ENCODE measurements at places on chromosomes 16 and 17.
A peak's percentile ranks its signal among the peaks of the same experiment; 100 is the strongest.

- no peak for DNase-seq
These were observed 207.5 kb downstream of the CDH13 start for GRCh38 chr16:82834151-82834815.

DNA sequence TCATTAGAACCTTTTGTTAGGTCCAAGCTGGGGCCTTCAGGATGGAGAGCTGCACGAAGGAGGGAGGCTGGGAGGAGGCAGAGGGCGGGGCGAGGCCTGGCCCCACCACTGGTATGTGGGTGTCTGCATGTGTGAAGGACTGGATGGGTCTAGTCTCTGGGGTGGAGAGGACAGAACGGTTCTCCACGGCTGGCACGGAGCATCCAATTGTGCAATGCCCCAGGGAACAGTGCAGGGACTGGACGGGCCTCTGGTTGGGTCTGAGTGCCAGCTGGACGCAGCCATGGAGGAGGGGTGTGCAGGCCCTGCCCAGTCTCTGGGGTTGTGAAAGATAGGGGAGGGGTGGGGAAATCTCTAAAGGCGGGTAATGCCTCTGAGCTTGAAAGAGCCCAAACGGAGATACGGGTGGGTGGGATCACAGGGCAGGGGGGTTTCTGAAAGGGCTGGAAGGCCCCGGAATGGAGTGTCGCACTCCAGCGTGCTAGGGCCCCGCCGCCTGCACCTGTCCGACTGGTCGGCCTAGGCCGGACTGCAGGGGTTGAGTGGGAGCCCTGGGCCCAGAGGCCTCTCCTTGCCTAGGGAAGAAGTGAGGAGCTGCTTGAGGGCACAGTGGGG is 1.6 kb downstream of the PPL start:
- peak; percentile 98 for DNase-seq

DNA sequence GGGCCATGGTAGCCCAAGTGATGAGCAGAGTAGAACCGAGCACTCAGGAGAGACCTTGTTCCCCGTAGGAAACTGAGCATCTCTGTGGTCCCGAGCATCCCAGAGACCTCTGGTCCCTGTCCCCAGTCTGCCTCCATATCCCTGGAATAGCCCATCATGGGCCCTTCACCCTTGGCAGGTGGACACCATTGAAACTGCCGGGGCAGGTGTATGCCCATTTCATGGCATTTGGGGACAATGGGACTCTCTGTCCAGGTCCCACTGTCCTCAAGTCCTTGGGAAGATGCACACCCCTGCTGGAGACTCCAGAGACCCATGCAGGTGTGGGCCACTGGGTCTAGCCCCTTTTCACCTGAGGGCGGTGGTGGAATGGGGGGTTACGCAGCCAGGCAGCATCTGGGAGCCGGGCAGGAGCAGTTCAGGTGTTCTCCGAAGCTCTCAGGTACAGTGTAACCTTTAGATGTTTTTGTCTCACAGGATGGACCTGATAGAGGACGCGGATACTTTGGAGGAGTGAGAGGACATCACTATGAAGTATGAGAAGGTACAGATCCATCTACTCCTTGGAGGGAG is 75.9 kb downstream of the GOSR1 start:
- no peak for DNase-seq

GRCh38 chr16:79066561-79066960 is 534.0 kb downstream of the MAF start:
- DNase-seq: no peak

DNA sequence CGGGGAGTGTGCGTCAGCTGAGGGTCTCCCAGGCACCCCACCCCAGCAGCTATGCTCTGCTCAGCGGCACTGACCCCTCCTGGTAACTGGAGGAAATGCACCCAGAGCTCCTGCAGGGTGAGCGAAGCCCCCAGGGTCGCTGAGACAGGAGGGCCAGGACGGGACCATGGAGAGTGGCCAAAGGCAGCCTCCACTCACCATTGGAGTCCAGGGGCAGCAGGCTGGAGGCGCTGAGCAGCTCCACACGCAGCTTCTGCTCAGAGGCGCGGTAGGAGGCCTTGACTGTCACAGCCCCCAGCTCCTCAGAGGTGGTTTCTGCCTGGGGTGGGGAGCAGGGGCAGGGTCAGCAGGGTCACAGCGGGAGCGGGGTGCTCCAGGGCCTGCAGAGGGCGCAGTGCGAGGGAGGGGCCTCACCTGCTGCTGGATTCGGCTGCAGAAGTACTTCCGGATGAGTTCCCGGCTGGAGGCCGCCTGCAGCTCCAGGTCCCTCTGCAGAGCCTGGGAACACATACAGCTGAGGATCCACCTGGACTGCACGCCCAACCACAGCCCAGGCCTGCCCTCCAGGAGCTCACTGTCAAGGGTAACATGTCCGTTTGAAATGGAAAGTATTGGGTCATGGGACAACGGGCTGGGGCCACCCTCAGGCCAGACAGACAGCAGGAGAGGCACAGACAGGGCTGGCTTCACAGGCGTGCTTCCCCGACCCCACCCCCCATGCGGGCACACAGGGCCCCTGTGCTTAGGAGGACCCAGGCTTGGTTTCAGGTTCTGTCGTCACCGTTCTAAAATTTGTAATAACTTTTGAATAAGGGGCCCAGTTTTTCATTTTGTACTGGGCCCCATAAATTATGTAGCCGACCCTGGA is 13.8 kb downstream of the UNC13D start:
- no peak for DNase-seq

GRCh38 chr16:67430504-67430976 is 381 bp upstream of the HSD11B2 start:
- DNase-seq: no peak

DNA sequence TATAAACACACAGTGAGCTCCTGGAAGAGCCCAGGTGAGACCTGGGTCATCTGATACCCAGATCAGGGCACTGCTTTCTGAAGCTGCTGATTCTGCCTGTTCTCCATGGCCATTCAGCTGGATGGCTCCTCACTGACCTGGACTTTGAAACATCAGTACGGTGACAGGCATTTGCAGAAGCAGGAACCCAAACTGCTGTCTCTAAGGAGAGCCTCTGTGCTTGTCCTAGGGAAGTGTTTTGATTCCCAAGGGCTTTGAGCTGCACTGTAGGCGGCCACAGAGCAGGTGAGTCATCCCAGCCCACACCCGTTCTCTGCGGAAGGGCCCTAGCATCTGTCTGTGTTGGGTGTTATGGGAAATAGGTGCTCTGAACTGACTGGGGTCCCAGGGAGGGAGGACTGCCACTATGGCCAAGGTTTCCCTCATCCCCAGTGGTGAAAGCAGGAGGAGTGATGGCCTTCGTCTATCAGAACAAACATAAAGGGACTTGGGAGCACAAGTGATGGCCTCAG is 60.7 kb upstream of the ADCY9 start:
- DNase-seq: peak; percentile 18

DNA sequence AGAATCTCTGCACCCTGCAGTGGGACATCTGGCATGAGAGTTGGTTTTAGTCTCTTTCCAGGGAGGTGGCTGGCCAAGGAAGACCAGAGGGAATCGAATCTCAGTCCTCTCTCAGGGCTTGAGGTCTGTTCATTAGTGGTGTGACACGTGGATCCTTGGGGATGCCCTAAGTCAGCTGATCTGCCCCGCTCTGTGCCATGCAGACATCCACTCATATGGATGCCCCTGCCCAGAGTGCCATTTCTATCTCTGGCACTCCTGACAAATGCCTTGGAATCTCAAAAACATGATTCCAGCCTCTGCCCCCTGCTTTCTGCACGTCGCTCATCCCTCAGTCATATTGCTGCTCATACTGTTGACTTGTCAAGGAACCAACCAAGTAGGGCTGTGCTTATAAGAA is 38.8 kb downstream of the WSCD1 start:
- no peak for DNase-seq

DNA sequence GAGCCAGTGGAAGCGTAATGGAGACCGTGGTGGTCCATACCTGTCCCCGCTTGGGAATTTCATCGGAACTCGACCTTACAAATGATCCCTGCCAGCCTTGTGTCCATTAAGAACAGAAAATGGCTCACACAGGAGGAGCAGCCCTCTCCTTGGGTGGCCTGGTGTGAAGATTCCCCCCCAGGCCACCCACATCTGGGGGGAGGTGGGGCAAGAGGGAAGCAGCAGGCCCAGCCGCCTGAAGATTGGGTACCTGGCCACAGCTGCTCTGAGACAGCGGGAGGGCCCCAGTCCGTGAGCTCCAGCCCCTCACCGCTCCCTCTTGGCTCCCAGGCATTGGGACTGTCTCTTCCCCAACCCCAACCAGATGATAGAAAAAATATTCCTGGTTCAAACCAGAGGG is 277.8 kb upstream of the FOXF1 start:
- DNase-seq: peak; percentile 34

DNA sequence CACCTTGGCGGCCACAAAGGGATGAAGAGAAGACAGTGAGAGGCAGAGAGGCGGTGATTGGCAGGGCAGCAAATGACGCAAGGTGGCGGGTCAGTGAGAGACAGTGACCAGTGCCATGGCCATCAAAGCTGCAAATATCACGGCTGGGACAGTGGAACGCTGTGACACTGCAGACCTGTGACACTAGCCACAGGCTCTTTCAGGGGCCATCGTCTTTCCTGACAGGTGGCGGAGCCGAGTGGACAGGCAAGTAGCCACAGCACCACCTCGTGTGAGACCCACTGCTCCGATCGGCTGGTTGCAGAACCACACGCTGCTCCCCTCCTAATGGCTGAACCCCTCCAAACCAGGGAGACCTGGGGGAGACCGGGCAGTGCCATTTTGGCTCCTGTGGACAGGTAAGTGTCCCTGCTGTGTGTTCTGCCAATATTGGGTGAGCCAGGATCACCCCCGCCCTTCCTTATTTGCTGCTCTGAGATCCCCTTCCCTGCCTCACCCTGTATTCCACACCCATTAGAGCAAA is 7.9 kb upstream of the ZNF778 start:
- no peak for DNase-seq

DNA sequence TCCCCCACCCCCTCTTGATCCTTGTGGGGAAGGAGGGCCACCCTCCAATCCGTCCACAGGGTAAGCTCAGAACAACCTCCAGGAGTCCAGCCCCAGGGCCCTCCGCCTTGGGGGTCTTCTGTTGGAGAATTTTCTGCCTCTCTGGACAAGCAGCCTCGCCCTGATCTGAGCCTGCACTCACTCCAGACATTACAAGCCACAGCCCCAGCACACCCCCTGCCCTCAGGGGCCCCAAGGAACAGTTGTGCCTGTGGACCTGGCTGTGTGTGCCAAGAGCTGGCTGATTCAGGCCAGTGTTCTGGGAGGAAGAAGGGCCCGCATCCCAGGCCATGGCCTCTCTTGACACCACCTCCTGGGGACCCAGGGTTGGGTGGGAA is 477 bp upstream of the ARHGAP27 start:
- DNase-seq: no peak

GRCh38 chr17:14559264-14560119 is 258.6 kb downstream of the HS3ST3B1 start:
- no peak for DNase-seq

- DNase-seq: no peak
These were observed 15.2 kb downstream of the HOXB4 start for GRCh38 chr17:48562934-48563333.

DNA sequence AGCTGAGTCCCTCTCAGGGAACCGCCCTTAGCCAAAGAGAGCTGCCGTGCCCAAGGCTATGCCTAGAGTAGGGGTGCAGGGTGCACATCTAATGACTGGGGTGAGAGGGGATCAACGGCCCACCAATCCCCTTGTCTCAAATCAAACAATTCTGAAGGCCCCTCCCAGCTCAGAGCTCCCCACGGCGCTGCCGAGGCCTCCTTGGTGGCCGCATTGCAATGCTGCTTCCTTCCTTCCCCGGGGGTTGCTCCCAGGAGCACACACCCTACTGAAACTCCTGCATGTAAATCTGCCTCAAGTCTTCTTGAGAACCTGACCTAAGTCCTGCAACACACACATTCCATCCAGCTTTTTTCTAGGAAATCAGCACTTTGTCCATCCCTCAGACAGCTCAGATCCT is 80.6 kb upstream of the RCVRN start:
- DNase-seq: peak; percentile 67

DNA sequence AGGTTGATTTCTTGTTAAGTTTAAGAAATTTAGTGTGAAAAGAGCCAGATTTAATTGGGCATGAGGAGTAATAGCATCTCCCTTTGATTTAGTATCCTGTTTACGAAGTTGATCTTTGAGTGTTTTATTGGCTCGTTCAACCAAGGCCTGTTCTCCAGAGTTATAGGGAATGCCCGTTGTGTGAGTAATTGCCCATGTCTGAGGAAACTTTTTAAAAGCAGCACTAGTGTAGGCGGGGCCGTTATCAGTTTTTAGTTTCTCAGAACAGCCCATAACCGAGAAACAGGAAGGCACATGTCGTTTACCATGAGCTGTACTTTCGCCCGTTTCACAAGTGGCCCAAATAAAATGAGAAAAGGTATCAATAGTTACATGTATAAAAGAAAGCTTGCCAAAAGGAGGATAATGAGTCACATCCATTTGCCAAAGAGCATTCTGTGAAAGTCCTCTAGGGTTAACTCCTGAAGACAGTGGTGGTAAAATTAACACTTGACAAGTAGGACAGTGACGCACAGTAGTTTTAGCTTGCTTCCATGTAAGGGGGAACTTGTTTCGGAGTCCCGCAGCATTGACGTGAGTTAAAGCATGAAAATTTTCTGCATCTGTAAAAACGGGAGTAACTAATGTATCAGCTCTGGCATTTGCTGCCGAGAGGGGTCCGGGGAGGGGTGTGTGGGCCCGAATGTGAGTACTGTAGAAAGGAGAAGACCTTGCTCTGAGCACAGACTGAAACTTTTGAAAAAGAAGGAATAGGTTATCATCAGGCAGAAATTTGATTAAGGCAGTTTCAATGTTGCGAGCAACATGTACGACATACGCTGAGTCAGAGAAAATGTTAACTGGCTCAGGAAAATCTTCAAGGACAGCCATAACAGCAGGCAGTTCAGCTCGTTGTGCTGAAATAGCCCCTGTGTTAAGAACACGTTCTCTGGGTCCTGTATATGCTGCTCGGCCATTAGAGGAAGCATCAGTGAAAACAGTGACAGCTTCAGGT is 18.5 kb upstream of the KCTD5 start:
- DNase-seq: no peak

DNA sequence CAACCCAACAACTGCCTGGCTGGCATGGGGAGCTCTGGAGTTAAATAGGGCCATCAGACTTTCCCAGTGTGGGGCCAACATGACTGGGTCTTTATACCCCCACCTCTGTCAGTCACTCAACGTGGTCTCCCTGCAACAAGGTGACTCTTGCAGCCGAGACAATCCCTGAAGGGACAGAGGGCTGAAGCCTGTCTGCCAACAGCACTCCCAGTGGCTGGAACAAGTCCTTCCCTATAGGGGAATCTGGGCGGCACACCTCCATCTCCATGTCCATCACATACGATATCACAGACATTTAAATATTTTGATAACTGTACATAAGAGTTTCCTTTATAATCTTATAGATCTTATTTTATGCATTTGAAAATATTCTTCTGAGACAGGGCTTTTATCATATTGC is 4.8 kb upstream of the MAPT start:
- DNase-seq: no peak

Data from posterior vena cava (tissue), 2 donors.